ENCODE measurements at places on chromosomes 11 and 22.

- DNase-seq, result no peak
These were observed 61.5 kb upstream of the EMID1 start for GRCh38 chr22:29143941-29144785.

DNA sequence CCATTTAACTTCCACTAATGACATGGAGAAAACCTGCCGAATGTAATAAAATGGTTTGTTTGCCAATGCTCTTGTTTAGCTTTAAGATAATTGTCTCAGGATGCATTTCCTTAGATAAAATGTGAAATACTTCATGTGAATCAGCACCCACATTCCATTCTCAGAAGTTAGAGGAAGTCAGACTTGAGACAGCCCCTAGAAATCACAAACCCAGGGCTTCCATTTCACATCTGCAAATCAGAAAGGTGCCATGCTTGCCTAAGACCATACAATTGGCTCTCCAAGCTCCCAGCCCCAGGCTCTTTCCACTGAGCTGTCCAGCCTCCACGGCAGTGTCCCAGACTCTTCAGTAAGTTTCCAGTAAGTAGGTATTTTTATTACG is 35.6 kb upstream of the ADORA2A start:
- no peak for DNase-seq

GRCh38 chr11:18392434-18393321 is 1.7 kb upstream of the LDHA start:
- DNase-seq, result no peak

- DNase-seq, result peak; percentile 44
These were observed 369 bp downstream of the XRRA1 start for GRCh38 chr11:74948546-74948897.

DNA sequence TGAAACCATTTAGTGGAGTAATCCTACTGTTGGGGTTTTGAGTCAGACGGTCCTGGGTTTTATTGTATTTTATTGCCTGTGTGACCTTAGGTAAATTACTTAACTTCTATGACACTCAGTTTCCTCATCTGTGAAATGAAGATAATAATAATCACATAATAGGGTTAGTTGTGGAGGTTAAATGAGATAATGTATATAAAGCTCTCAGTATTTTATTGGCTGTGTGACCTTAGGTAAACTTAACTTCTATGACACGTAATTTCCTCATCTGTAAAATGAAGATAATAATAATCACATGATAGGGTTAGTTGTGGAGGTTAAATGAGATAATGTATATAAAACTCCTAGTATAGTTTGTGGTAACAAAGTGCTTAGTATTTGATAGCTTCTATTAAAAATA is 13.2 kb downstream of the BARX2 start:
- DNase-seq, result no peak

GRCh38 chr11:123040111-123040432 is 21.9 kb downstream of the HSPA8 start:
- no peak for DNase-seq

GRCh38 chr11:44862558-44863101 is 88.1 kb downstream of the TP53I11 start:
- DNase-seq, result no peak

- DNase-seq, result no peak
These were observed 108.5 kb downstream of the MICAL2 start for GRCh38 chr11:12218909-12219308.

DNA sequence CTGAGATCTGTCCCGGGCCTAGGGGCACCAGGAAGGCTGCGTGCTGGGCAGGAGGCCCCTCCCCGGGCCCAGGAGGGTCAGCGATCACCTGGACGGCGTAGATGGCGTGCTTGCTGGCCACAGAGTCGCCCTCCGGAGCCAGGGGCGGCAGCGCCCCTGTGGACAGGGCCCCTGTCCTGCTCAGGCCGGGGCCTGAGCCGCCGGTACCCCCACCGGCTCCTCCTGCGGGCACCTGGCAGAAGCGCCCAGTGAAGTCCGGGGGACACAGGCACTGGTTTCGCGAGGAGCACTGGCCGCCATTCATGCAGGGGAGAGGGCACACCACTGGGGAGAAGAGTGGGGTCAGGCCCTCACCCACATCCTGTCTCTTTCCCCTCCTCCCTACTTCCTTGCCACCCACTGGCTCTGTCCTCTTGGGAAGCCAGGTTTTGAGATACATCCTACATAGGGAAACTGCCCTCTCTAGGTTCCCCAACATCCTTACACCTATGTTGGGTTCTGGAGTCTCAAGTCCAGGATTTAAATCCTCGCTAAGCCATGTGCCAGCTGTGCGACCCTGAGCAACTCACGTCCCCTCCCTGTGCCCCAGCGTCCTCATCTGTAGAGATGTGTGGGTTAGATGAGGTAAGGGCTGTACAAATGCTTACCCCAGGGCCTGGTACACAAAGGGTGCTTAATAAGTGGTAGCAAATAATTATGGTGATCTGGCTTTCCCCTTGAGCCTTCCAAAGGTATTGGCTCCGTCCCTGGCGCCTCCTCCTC is 3.9 kb downstream of the LTBP3 start:
- DNase-seq, result no peak

GRCh38 chr22:42688241-42689211 is 32.1 kb downstream of the A4GALT start:
- DNase-seq, result peak; percentile 13

DNA sequence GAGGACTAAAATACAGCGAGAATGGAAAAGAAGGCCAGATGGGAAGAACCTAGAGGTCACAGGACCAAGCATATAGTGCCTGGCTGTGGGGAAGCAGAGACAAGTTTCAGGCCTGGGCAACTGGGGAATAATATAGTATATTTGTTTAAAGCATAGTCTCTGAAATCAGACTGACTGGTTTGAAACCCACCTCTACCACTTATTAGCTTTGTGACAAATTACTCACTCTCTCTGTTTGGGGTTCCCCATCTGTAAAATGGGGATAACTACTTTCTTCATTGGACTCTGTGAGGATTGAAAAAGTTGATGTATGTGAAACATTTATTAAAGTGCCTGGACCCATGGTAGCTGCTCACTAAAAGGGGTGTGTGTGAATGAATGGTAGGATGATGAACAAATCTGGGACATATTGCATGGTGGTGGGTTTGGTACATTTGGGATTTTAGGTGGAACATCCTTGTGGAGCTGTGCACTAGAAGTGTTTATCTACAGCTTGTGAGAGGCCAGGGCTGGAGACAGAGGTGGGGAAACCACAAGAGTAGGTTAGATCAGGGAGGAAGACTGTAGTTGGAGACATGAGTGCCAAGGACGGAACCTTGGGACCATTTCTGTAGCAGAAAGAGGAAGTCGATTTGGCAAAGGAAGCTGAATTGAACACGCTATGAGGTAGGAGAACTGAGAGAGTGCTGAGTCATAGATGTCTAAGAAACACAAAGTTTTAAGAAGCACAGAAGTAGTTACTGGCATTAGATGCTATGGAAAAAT is 52.6 kb downstream of the SWAP70 start:
- DNase-seq, result no peak

- no peak for DNase-seq
These were observed 32.7 kb downstream of the C11orf91 start for GRCh38 chr11:33667819-33668467.

- no peak for DNase-seq
These were observed 228.0 kb downstream of the AASDHPPT start for GRCh38 chr11:106305458-106305857.

- DNase-seq, result peak; percentile 49
These were observed 39.2 kb upstream of the SLC36A4 start for GRCh38 chr11:93236741-93237675.

DNA sequence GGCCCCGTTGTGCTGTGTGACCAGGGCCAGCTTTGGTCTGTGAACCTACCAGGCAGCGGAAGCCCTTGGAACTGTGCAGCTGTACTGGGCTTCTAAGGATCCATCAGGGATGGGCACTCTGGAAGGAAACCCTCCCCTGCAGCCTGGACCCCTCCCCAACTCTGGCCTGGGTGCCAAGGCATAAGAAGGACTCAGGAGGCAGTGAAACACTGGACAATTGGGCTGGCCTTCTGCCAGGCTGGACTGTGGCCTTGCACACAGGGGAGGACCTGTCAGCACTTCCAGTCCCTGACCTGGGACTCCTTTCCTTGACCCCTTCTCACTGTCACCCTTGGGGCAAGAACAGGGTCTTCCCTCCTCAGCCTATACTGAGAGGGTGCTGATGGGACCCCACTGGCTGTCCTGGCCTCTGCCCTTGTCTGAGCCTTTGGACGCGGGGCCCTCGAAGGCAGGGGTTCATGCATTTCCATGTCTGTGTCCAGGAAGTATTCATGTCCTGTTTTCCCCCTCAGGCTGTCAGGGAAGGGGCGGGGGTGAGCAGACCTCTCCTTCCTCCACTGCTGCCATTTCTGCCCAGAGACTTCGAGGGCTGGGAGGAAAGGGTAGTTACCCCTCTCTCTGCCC is 39.6 kb downstream of the PDE2A start:
- no peak for DNase-seq

- DNase-seq, result no peak
These were observed 16.6 kb upstream of the MOB2 start for GRCh38 chr11:1502954-1503707.

- DNase-seq, result no peak
These were observed 314.3 kb downstream of the TTC28 start for GRCh38 chr22:28365371-28365770.

- DNase-seq, result no peak
These were observed 340.1 kb downstream of the MN1 start for GRCh38 chr22:27461470-27461869.

- DNase-seq, result no peak
These were observed 12.8 kb upstream of the OSBPL5 start for GRCh38 chr11:3177931-3178330.

- DNase-seq, result no peak
These were observed 122.4 kb upstream of the OPCML start for GRCh38 chr11:133654630-133655212.

DNA sequence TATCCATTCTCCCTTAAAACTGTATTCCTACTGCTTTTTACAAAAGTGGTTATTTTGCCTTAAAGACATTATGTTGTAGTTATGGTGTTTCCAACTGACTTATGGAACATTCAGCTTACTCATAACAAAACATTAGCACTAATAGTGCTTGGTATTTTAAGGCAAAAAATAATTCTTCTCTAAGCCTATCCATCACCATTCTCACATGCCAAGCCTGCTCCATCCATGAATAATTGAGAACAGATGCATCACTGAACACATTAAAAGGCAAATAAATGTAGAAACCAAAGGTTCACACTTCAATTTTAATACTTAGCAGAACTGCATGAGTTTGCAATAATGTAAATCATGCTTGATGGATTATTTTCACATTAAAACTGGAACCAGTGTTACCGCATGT is 42.3 kb upstream of the DDI1 start:
- no peak for DNase-seq

GRCh38 chr11:62044639-62045121 is 77.2 kb upstream of the FTH1 start:
- DNase-seq, result no peak

GRCh38 chr22:39097098-39098020 is at the start of gene APOBEC3H:
Gene APOBEC3H (plus strand): TSS chr22:39097244. CDS start chr22:39100279, 3,035 bp downstream.
- DNase-seq, result no peak

GRCh38 chr11:117570701-117571100 is 226.3 kb downstream of the DSCAML1 start:
- no peak for DNase-seq

GRCh38 chr11:62122076-62122475 is 1.7 kb upstream of the INCENP start:
- DNase-seq, result no peak

DNA sequence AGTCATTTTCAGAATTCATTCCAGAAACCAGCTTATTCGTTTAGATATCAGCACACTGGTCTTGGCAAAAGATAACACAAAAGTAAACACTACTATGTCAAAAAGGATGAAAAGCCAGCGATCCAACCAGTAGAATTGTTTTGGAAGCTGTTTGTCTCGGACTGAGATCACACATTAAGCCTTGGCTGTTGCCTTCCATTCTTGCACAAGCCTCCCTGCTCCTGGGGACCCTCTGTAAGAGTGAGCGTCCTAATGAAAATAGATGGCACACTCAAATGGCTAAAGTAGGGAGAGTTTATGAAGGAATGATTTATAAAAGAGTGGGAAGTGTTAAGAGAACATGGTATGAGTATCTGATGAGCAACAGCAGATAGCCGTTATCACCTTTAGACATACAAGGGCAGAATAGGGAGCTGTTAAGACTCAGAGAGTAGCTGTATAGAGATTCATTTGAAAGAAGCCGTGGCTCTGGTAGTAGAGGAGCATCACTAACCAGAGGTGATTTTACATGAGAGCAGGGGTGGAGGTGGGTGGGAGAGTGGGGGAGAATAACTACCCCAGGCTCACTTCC is 25.2 kb downstream of the PDE3B start:
- no peak for DNase-seq

Data from NCI-H2227 treated with DMSO at 0.1 percent for 48 hours (cell line).